ENCODE measurements at places on chromosomes 11 and 22.

DNA sequence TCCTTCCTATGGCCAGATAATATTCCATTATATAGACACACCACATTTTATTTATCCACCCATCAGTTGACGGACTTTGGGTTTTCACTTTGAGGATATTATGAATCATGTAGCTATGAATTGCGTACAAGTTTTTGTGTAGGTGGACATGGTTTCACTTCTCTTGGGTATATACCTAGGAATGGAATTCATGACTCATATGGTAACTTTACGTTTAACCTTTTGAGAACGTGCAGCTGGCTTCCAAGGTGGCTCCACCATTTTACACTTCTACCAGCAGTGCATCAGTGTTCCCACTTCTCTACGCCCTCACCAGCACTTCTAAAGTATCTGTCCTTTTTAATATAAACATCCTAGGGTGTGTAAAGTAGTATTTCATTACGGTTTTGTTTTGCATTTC lies 112.0 kb downstream of the PLEKHA7 start:
- DNase-seq: peak; percentile 52

- DNase-seq: no peak
Measured at GRCh38 chr11:100419518-100419917, 267.6 kb upstream of the ARHGAP42 start.

GRCh38 chr22:45934659-45935341 lies 42.2 kb downstream of the WNT7B start:
- no peak for DNase-seq

DNA sequence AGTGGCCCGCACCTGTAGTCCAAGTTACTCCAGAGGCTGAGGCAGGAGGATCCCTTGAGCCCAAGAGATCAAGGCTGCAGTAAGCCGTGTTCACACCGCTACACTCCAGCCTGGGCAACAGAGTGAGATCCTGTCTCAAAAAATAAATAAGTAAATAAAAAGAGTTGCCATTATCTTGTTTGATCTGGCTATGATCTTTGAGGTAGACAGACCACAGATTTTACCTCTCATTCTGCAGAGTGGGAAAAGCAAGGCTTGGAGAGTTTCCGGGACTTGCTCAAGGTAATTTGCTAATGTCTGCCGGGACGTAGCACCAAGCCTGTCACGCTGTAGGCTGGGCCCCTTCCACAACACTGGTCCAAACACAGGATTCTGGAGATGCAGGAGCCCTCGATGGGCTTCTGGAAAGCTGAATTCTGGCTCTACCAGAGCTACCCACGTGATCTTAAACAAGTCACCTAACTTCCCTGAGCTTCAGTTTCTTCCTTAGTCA lies 6.8 kb downstream of the GRAP2 start:
- DNase-seq: no peak

DNA sequence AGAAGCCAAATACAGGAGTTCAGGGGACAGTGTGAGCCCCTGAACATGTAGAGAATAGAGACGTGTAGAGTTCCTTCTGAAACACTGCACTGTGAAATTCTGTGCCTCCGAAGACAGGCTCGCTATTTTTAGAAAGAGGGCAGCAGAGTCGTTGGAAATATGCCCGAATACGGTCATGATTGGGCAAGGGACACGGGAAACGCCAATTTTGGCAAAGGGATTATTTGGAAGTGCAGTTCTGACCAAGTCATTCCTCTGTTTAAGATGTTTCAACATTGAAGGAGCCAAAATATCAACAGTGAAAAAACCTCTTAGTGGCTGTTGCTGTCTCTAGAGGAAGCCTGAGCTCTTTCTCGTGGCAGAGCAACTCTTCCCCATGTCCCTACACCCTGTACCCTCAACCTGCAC lies 9.5 kb upstream of the CBX6 start:
- DNase-seq: no peak

GRCh38 chr11:28529540-28530410 lies 421.6 kb downstream of the METTL15 start:
- no peak for DNase-seq

- no peak for DNase-seq
Measured at GRCh38 chr11:124791626-124792341, 8.4 kb downstream of the MSANTD2 start.

DNA sequence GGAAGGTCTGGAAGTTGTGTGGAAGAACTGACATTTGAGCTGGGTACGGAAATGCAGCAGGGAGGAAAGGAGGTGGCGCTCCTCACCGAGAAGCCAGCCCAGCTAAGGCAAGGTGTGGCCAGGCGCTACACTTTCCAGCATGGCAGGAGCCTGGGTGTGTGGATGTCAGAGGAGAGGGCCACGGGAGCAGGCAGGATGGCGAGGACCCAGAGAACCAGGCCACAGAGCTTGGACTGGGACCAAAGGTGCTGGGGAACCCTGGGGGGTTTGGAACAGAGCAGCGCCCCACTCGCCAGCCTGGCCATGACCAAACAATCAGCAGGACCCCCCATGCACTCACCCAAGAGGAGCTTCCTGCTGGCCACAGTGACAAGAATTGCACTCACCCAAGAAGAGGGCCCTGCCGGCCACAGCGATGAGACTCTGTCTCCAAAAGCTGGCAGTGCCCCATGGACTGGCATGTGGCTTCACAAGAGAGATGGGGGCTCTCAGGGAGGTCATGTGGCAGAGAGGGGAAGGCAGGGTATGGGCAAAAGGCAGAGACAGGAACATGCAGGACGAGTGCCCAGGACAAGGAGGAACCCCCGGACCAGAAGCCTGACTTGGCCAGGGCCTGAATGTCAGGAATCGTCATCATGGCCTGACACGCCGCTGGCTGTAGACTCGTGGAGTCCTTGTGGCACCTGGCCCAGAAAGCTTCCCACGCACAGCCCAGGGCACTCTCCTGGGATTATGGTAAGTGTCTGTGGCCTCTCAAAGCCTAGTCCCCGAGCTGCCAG lies 45.4 kb downstream of the IGF2 start:
- DNase-seq: no peak

DNA sequence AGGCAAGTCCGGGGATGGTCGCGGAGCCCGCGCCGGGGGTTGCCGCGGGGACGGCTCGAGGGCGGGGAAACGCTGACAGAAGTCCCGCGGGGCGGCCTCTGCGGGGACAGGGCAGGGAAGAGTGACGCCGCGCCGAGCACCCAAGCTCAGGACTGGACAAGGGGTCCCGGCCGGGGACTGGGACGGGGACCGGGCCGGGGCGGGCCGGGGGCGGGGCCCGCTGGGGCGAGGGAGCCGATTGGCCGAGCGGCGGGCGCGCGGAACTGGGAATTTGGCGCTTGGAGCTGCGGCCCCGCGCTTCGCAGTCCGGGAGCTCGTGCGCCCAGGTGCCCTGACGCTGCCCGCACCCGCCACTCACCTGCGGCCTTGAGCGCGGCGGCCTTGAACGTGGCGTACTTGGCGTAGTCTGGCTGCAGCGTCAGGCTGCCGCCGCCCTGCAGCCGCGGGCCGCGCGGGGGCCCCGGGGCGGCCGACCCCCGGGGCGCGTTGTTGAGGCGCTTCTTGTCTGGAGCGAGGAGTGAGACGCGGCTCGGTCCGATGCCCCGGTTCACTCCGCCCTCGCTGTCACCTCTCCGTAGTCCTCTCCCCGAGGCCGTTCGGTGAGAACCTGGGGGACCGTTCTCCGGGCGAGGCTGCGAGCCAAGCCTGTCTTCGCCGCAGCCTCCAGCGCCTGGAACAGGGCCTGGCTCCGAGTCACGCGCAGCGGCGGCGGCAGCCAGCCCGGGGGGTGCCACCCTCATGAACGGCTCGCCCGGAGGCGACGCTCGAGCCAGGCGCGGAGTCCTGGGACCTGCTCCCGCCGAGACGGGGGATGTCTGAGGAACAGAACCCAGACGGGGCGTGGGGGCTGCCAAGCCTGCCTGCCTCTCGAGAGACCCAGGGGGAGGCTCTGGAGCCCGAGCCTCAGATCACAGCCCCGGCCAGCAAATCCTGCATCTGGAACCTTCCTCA lies 4.5 kb downstream of the SHISA8 start:
- peak; percentile 26 for DNase-seq

- no peak for DNase-seq
Measured at GRCh38 chr22:47029244-47030074, 267.0 kb downstream of the TBC1D22A start.

DNA sequence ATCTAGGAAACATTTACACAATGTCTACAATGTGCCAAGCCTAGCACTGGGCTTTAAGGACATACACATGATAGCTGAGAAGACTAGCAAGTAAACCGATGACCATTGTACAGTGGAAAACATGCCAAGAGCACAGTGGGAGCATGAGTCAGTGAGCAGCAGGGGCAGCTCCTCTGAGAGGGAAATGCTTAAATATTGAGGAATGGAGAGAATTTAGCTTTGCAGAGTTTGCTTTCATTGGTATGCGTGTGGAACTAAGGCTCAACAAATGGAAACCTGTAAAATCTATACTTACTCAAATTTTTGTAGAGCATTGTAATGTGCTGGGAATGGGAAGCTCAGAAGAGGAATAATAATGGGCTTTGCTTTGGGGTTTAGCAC lies 282.3 kb downstream of the ST3GAL4 start:
- no peak for DNase-seq

DNA sequence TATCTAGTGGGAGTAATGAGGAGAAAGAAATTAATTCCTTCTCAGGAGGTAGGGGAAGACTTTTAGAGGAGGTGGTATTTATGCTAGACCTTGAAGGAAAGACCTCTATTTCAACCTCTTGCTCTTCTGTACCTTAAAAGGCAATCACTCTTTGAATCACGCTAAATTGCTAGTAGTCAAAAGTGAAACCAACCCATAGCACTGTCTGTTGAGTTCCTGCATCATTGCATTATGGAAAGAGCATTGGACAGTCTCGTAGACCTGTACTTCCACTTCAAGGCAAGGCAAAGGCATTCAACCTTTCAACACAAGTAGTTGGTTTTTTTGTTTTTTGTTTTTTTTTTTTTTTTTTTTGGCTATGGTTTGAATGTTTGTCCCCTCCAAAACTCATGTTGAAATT lies 770.4 kb downstream of the ETS1 start:
- no peak for DNase-seq

All from stimulated activated CD4-positive, alpha-beta T cell treated with anti-CD3 and anti-CD28 coated beads, Interleukin-4, amount 100 ng/mL, for 24 hours (primary cell).